ENCODE measurements at places on chromosomes 5 and 9. TPM values are rescaled to one million over a fixed set of nuclear protein-coding genes. Genes with fewer than 3 reads are reported as not detected.

GRCh38 chr5:133332439-133333024 lies 279.8 kb downstream of the FSTL4 start:
- DNase-seq, result peak; percentile 21

DNA sequence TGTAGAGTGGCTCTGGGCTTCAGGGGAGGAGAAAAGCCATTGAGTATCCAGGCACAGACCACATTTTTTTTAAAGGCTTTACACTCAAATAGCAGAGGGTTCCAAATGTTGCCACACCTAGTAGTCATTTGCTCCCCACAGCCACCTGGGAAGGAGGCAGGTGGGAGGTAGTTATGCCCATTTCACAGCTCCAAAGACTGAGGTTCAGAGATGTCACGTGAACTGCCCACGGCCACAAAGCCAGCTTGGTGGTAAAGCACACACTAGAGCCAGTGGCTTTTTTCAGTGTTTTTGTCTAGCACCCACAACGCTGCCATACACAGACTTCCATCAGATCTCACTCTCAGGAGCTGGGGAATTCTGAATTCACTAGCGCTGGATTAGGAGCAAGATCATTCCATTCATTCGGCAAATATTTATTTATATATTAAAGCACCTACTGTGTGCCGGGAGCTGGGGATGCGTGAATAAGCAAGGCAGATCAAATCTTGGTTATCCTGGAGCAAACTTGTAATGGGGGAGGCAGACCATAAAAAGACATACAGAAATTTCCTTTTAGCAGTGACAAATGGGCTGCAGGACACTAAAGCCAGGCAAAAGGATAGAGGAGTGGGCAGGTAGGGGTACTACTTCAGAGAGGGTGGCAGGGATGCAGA lies 7.4 kb downstream of the WHRN start:
- no peak for DNase-seq

GRCh38 chr5:157549283-157549629 lies 26.3 kb downstream of the ADAM19 start:
- DNase-seq, result no peak

DNA sequence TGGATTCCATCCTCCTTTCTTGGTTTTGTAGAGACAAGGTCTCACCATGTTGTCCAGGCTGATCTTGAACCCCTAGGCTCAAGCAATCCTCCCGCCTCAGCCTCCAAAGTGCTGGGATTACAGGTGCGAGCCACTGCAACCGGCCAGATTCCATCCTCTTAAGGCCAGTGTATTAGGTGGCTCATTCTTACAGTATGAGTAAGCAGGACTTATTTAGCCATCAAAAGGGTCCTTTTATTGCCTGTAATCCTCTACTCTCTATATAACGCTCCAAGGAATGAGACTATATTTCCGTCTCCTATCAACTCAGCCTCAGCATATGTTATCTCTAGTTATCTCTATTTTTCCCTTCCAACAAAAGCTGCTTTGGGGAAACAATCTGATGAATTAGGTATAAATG lies 3.0 kb upstream of the ERBIN start:
- no peak for DNase-seq

DNA sequence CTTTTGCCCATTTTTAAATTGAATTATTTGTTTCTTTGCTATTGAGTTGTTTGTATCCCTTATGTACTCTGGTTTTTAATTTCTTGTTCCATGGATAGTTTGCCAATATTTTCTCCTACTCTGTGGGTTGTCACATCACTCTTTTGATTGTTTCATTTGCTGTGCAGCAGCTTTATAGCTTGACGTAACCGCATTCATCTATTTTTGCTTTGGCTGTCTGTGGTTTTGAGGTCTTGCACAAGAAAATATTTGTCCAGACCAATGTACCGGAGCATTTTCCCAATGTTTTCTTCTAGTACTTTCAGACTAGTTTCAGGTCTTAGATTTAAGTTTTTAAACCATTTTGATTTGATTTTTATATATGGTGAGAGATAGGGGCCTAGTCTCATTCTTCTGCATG lies 36.2 kb upstream of the ZNF366 start:
- no peak for DNase-seq

IL13 gene
- 0.84 TPM for total RNA-seq

SPATA31A3 gene
- total RNA-seq, result not detected

PCA3 gene
- total RNA-seq, result not detected
